Stimulated activated CD8-positive, alpha-beta memory T cell treated with anti-CD3 and anti-CD28 coated beads, Interleukin-15, amount 100 ng/mL, for 4 hours (primary cell): ENCODE measurements at places on chromosomes 1 and 21.

GRCh38 chr21:24163539-24163938, 1443.7 kb downstream of the MRPL39 start:
- no peak for DNase-seq

DNA sequence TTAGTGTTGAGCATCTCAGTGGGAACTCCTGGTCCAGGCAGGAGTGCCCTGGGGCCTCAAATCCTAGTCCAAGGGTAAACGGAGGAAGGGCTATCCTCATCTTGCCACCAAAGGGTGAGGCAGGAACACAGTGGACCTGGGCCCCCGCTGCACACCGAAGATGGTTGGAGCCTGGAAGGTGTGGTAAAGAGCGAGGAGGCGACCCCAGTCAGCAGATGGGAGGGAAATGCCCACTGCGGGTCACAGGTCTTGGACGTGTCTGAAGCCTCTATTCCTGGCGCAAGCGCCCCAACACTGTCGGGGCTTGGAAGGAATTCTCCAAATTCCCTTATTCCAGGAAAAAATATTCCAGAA, 38.5 kb upstream of the SYNC start:
- DNase-seq: no peak

- DNase-seq: no peak
Observed at GRCh38 chr1:233393926-233394680, 66.6 kb downstream of the MAP3K21 start.

DNA sequence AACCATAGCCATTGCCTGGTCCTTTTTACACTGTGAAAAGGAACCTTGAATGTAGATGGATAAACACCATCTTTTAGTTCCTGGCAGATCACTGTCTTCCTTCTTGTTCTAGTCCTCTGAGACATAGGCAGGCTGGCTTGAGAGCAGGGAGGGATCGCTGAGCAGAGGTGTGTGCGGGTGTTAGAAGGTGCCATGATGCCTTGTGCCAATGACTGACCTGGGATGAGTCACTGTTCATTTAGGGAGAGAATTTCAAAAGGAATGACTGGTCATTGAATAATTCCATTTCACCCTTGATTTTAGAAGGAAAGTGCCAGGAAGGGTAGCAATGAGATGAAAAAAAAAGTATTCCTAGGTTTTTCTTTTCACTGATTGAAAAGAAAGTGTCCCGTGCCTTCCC, 383.9 kb downstream of the KIF26B start:
- no peak for DNase-seq
